ENCODE measurements at places on chromosomes 7 and 10.

GRCh38 chr10:74282848-74283210, 131.8 kb downstream of the ADK start:
- DNase-seq: no peak

GRCh38 chr7:7446616-7447015, 89.1 kb downstream of the COL28A1 start:
- no peak for DNase-seq

DNA sequence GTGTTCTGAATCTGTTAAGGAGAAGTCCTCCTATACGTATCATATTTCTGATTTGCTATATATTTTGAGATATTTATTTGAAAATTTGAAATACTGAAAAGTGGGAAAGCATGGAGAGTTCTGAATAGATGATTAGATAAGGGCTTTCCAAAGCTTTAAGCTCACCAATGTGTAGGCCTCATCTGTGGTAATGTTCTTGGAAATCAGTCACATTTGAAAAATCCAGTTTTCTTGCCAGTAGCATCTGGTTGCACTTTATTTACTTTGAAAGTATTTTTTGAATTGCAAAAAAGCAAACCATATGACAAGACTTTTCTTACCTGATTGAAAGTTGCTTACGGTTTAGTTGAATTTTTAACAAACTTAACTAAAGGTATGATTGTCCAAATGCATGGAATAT, 21.7 kb downstream of the ADD3 start:
- DNase-seq: no peak

GRCh38 chr7:45294559-45294958, 137.0 kb downstream of the RAMP3 start:
- no peak for DNase-seq

DNA sequence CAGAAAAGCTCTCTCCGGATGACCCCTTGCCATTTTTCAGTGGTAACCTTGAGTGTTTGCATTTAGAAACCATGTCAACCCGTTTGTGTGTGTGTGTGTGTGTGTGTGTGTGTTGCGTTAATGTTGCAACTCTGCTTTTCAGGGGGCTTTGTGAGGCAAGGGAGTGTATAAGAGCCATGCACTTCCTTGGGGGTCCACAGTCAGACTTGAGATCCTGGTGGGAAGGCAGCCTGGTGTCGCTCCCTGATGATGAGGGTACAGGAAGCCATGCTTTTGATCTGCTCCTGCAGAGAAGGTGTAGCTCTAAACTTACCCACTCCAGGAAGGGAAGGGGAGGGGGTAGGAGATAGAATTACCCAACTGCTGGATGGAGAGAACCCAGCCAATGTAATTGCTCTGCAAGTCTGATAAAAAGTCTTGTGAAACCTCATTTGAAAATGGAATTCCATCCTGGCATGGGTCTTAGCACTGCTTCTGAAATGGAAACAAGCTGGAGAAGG, 10.7 kb downstream of the GRK5 start:
- DNase-seq: no peak

DNA sequence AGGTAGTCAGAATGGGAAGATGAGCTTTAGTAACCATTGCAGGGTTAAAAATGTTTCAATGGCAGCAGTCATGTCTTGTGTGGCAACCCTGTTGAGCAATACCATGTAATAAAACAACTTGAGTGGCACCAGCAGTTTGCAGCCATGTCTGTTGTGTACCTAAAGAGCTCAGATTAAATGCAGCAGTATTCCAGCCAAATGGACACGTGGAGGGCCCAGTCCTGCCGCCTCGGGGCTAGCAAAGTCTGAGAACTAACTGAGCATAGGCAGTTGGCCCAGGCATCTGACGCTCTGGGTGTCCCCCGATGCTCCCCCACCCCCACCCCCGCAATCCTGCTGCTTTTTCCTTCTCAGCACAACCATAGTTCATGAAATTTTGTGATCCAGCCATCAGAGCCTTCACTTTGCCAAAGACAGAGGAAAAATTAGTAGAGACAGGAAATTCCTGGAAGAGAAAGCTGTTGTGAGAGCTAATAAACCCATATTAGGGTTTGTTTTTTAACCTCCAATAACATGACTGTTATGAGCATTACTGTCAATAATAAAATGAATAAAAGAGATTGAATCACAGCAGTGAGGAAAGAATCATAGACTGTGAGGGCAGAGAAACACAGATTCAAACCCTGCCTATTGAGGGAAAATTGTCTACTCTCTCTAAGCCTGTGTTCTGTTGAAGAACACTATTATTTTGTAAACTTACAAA, 220.6 kb upstream of the RHOBTB1 start:
- DNase-seq: no peak

GRCh38 chr7:50327443-50327842, 22.9 kb downstream of the IKZF1 start:
- DNase-seq: no peak

DNA sequence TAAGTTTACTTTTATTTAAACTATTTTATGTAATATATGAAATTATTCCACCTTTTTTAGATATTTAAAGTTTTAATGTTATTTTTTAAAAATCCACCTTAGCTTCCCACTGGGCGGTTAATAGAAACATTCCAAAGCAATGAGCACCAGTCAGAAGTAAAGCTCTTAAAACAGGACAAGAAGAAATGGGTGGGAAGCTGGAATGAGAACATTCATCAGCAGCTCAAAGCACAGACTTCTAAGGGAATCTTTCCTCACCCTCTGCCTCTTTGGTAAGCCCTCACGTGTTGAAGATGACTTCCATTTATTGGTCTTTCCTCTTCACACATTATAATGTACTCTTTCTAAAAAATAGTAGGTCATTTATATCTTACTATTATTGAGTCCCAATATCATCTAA, 3.1 kb downstream of the AGMO start:
- DNase-seq: no peak

DNA sequence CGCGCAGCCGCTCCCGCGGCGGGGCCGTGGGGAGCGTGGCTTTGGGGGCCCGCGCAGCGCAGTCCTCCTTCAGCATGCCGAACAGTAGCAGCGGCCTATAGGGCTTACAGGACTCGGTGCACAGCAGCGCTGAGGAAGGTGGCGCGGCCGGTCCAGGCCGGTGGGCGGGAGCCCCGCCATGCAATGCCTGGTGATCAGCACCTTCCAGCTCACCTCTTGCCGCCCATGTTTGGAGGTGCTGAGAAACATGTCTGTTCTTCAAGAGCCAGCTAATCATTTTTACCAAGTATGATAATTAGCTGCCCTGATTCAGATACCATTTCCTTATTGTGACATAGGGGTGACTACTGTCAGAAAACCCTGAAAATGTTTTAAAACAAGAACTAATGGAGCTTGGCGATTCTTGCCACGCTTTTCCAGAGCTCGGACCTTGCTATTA, 33.5 kb upstream of the SFTPD start:
- DNase-seq: no peak

- no peak for DNase-seq
Measured at GRCh38 chr10:43980715-43981114, 332.0 kb upstream of the ZNF32 start.

DNA sequence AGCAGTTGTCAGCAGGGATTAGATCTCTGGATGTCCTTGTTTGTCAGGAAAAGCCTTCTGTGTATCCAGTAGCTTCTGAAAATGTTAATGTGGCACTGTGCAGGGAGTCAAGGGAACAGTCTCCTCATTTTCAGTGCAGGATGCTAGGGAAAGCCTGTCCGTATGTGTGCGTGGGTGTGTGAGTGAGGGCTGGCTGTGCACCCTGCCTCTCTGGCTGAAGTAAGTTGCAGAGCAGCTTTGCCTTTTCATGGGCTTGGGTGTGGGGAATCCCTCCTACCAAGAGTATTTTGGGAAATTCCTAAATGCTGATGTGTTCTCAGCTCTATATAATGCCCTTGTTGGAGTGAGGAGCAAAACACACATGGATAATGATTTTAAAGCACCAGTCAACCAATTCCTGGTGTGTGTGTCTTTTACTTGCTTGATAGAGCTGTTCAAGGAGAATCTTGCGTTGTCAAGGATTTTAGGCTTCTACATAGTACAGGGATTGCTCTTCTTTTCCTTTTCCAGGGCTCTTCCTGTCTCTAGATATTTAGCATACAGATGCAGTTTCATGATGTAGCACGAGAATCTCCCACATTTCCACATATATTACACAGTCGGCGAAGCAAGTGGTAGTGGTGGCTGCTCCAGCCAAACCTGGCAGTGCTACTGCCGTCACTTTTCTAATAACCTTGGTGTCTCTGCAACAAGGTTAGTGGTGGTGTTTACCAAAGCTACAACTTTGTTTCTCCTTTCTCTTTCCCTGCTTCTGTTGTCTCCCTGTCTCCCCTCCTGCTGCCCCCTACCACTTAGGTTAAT, 92.8 kb downstream of the MCU start:
- no peak for DNase-seq

DNA sequence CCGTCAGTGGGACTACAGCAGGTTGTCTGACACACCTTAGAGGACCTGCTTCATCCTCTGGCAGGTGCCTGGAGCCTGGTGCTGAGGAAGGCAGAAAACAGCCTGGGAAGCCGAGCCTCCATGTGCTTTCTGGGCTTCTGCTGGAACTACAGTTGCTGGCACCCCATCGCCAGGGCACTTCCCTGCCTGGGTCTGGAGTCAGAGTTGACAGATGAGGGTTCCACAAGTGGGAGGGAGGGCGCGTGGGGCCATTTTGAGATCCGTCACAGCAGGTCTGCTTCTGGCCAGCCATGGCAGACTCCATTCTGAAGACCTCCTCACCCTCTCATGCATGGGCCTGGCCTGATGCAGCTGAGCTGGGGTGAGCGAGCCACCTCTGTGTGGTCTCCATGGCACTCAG, 33.2 kb upstream of the TCERG1L start:
- no peak for DNase-seq

DNA sequence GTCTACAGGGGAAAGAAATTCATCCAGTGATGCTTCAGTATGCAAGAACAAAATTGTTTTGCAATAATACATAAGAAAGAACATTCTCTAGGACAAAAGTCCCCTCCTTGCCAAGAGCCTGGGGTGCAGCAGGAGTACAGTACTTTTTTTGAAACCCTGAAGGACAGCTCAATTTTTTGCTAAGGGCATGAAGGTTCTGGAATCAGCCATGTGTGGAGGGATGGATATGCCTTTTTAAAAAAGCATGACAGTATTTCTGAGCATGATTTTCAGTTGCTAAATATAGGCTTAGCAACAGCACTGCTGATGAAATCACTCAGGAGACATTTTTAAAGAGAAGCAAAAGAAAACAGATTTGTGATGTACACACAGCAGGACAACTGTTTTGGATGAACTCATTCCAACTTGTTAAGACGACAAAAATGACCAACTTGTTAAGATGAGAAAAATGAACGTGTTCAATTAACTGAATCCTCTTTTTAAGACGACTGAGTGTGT, 39.3 kb downstream of the HBP1 start:
- no peak for DNase-seq

DNA sequence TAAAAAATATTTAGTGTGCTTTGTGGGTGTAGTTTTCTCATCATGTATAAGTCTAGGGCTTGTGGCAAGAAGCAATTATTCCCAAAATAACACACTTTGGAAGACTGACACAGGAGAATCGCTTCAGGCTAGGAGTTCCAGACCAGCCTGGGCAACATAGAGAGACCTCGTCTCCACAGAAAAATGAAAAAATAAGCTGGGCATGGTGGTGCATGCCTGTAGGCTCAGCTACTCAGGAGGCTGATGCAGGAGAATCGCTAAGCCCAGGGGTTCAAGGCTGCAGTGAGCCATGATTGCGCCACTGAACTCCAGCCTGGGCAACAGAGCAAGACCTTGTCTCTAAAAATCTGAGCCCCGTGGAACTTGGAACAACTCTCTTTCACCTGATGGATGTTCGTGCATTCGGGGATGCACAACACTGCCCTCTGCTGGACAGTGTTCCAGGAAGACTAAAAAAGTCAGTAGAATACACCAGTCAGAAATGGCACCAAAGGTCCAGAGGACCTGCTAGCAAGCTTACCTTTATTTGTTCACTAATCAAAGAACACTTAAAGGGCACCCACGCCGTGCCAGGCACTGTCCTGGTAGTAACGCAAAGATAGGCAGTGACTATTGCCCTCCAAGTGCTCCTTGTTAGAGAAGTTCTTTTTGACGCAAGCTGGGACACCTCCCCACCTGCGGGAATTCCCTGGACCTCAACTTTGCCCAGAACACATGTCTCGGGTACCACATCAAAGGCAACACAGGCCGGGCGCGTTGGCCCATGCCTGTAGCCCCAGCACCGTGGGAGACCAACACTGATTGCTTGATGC, 81.9 kb upstream of the CALN1 start:
- peak; percentile 59 for DNase-seq

GRCh38 chr10:45422866-45423659, 49.0 kb downstream of the ALOX5 start:
- no peak for DNase-seq

DNA sequence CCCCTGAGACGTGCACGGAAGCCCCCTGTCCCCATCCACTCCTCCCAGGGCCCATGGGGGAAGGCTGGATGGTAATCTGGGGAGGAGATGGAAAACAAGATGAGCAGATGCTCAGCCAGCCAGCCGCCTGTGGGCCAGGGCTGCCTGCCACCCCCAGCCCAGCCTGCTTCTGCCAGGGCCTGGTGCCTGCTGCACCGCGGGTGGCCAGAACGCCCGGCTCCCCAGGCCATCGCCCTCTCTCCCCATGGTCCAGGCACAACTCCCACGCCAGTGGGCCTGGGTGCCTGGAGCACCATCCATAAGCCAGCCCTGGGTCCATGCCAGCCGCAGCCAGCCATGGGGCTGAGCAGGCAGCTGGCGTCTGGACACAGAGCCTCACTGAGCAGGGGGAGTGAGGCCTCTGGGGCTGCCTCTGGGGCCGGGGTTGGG, 57.2 kb upstream of the ELN start:
- no peak for DNase-seq

- no peak for DNase-seq
Measured at GRCh38 chr7:64879800-64880199, 23.3 kb upstream of the ZNF273 start.

DNA sequence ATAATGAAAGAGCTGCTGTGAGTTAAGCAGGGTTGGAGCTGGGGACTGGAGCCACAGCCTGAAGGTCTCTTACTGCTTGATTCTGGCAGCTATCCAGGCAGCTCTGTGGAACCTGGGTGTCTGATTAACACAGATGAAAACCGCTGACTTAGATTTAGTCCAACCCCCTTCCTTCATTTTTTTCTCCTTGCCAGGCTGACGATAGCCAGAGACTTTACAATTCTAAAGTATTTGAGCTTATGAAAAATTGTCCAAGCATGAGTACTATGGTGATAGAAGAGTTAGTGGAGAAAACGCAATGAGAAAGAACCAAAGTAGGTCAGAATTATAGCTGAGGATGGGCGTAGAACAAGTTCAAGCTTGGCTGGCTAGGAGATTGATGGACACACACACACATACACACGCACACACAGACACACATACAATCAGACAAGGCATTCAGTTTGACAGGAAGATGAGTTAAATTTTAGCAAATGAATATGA, 13.5 kb upstream of the GPR85 start:
- DNase-seq: no peak

GRCh38 chr7:712381-713138, 13.9 kb upstream of the DNAAF5 start:
- DNase-seq: no peak

GRCh38 chr7:69817841-69818635, 219.8 kb downstream of the AUTS2 start:
- no peak for DNase-seq

Data from Jurkat, Clone E6-1 (cell line).